ENCODE measurements at places on chromosomes 12 and 14.

DNA sequence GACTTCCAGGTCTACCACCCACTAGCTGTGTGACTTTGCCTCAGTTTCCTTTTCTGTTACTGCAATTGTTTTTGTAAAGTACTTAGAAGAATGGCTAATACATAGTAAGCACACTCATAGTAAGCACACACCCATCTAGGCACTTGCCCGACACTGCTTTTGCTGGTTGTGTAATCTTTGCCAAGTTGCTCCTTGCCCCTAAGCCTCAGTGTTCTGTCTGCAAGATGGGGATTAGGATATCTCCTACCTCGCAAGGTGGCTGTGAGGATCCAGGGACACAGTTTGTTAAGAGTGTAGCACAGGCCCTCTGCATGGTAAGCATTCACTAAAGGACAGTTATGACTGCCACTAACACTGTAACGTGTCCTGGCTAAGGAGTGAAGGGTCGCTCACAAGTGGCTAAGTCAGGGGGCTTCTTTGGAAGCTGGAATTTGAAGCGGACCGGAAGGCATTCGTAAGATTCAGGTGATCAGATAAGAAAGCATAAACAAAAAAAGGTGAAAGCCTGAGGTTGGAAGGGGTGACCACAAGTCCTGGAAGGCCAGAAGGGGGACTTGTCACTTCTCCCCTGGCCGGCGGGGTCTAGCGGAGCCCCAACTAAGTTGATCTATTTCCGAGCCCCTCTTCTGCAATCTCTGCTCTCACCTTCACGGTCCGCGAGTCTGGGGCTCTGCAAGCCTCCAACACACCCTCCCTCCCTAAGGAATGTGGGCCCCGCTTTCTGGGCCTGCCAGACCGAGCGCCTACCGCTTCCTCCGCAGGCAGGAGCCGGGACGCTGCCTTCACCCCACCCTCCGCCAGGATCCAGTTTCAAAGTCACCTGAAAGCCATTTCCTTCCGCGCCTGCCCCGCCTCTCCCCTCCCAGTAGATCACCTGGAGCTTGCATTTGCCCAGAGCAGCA is 1.5 kb upstream of the PLEKHG3 start:
- DNase-seq, result no peak

DNA sequence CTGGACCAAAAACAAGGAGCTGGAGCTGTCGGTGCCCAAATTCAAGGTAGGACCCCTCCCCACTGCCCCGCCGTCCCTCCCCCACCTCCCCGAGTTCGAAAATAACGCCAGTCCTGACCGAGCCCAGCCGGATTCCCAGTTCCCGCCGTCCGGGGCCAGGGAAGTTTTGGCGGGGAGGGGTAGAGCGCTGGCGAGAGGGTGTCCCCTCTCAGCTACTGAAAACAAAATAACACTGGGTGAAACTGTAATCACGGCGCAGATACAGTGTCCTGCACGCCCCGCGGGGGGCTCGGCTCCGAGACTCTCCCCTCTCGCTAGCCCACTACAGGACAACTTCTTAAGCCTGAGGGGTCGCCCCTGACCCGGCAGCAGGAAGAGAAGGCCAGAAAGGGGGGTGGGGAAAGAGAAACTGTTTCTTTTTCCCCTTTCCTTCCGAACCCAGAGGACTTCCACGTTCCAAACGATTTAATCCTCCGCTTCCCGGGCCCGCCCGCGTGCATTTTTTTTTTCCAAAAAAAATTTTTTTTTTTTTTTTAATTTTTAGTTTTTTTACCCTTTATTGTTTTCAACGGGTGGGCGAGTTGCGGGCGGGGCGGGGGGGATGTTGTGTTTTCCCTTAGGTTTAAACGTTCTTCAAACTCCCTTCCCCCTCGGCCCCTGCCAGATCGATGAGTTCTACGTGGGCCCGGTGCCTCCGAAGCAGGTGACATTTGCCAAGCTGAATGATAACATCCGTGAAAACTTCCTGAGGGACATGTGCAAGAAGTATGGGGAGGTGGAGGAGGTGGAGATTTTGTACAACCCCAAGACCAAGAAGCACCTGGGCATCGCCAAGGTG is 1.6 kb downstream of the SETD1B start:
- no peak for DNase-seq

DNA sequence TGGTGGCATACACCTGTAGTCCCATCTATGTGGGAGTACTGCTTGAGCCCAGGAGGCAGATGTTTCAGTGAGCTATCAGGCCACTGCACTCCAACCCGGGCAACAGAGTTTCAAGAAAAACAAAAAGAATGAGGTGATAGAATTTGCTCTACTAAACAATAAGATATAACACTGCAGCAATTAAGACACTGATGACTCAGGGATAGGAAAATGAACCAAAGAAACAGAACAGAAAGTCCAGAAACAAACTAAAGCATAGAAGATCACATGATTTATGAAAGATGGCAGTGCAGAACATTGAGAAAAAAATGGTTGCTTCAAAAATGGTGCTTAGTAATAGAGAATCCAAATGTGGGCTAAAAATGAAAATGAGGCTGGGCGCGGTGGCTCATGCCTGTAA is 65.2 kb upstream of the AP4S1 start:
- no peak for DNase-seq

DNA sequence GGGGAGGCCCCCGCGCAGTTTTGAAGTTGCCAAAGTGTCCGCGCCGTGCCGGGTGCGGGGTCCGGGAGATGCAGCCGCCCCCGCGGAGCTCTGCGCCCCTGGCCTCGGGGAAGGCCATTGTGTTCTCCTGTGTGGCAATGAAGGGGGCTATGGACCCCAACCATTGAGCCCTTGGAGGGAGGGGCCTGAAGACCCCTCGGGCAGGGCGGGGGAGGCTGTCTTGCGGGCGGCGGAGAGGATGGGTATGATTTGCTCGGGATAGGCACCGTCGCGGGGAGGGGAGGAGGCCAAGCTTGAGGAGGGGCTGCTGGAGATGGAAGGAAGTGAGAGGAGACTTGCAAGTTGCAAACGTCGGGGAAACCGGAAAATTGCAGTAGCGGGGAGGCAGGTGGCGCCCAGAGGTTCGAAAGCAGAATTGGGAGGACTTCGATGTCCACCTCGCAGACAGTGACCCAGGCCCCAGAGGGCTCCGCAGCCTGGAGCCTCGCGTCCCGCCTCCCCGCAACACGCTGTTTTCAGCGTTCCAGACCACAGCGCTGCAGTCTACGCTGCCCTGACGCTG is 25.4 kb downstream of the BCL11B start:
- DNase-seq, result no peak

DNA sequence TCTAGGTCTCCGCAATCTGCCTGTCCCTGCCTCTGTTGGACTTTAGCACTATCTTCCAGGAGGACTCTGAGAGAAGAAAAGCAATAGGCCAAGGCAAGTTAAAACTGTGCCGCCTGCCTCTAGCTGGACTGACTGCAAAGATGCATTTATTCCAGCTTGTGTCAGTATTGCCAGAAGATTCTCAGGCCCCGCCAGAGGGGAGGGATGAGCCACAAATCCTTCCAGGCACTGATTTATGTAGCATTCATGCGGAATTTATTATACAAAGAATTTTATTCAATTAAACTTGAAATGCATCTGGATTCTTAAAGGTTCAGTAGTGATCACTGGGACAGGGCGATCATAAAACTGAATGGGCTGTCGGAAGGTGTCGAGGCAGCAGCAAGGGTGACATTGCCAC is 19.8 kb downstream of the MMAB start:
- no peak for DNase-seq

GRCh38 chr14:65206448-65207096 is 104.3 kb upstream of the MAX start:
- DNase-seq, result no peak

- no peak for DNase-seq
Measured at GRCh38 chr14:23033251-23033727, 1.4 kb downstream of the PSMB5 start.

DNA sequence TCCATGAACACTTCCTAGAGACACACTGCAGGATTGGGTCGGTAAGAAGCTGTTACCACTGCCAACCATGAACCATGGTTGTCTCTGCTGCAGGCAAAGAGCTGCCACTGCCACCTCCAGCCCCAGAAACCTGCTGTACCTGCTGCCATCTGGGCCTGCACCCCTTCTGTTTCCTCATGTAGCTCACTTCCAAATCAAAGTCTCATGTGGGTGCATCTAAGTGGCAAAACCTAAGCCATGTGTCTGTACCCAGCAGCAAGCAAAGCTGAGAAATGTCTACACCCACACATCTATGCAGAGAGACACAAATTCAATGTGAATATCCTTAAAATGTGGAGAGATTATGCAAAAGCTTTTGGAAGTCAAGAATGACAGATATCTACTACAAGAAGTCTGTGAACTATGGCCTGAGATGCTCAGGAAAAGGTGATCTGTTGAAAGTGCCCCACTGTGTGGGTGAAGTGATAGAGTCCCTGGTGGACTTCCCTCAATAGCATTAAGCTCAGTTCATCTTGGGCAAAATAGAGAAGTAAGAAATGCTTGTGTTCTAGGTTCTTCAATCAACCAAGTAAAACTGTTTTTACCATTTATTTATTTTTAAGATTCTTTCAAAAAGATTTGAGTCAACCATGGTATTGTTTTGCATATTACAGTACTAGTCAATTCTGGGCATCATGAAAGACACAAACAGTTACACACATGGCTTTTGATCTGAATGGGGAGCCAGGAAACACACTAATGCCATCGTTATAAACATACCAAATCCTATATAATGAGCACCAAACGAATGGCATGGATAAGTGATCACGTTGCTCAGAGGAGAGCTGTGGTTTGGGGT is 64.4 kb downstream of the FOS start:
- no peak for DNase-seq

- peak; percentile 84 for DNase-seq
Measured at GRCh38 chr14:78605897-78606500, 435.8 kb downstream of the NRXN3 start.

DNA sequence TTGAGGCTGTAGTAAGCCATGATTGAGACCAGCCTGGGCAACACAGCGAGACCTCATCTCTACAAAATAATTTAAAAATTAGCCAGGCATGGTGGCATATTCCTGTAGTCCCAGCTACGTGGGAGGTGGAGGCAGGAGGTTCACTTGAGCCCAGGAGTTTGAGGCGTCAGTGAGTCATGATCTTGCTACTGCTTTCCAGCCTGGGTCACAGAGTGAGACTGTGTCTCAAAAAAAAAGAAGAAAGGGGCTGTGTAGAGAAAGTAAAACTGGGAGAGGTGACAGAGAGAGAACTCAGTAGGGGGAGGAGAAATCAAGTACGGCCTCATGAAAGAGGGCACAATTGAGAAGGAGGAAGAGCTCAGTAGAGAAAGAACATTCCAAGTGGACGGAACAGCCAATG is 12.4 kb downstream of the TECPR2 start:
- no peak for DNase-seq

- DNase-seq, result no peak
Measured at GRCh38 chr12:55829967-55830600, 697 bp upstream of the DNAJC14 start.

DNA sequence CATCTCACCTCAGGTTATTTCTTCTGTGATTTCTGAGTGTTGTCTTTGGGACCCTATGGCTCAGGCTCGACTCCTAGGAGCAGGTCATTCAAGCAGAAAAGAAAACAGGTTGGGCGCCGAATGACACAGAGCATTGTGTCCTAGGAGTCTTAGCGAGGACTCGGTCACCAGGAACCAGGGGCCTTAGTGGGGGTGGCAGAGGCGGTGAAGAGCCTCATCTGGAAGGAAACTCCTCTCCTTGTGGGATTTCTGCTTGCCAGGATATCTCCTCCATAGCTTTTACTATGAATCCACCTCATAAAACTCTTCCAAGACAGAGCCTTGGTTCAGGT is 630 bp downstream of the PLEKHH1 start:
- DNase-seq, result no peak

DNA sequence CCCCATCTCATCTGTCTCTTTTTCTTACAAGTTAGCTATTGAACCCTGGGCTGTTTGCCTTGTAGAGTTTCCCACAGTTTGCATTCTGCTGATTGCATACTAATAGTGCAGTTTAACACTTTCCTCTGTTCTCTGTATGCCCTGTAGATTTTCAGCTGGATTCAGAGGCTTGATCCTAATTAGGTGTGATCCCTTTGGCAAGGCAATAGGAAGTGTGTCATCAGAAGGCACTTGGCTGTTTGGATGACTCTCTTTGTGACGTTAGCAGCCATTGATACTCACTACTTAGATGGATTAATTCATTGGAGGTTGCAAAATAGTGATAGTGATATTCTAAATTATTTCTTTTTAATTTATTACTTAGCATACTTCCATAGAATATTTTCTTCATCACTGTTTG is 33.6 kb downstream of the FUT8 start:
- no peak for DNase-seq

GRCh38 chr12:30908722-30909348 is 17.7 kb upstream of the TSPAN11 start:
- DNase-seq, result peak; percentile 81

DNA sequence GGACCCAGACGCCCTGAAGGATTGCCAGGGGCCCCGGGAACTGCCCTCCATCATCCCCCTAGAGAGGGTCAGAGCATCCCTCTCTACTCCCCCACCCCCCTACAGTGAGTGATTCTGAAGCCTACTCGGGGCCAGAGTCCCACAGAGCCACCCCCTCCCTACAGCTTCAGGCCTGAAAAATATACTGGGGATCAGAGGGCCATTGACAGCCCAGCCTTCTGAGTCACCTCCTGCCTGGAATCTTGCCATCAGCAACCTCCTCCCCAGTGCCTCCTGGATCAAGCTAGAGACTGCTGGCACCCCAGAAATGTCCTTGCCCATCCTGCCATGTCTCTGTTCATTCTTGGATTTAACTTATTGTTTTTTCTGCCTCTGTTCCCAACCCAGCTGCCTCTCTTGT is 21.7 kb upstream of the MIA2 start:
- no peak for DNase-seq

DNA sequence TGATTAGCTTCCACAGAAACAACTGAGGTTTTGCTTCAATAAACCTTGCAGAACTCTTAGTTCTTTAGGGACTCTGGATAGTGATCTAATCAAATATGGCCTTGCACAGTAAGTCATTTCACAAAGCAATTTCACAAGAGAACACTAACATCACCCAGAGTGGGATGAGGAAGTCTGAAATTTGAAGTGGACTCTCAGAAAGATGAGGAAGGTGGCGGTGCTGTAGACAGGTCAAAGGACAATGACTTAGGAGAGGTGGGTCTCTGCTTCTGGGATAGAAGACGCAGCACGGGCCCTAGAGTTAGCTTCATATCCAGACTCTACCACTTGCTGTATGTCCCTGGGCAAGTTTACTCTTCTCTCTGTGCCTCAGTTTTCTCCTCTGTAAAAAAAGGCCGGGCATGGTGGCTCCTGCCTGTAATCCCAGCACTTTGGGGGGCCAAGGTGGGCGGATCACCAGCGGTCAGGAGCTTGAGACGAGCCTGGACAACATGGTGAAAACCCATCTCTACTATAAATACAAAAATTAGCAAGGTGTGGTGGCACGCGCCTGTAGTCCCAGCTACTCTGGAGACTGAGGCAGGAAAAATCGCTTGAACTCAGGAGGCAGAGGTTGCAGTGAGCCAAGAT is 18.9 kb downstream of the FOS start:
- no peak for DNase-seq

DNA sequence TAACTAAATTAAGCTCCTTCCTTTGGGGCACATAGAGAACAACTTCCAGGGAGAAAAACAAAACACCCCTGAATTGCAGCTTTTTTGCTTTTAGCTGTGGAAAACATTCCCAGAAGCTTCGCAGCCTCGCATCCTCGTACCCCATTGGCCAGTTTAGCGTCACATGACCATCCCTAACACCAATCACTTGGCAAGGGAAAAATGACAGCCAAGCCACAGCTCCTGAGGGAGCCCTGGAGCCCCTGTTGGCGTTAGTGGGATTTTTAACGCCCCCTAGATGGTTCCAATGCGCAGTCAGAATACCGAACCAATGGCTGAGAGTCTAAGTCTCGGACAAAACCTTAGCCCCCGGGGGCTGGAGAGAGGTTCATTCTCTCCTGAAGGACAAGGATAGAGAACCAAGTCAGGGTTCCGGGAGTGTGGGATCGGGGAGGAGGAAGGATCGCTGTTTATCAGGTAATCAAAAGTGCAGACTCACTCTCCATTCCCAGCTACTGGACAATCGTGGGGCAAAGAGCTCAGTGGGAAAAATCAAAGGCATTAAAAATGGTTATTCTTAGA is 135.6 kb upstream of the HIF1A start:
- DNase-seq, result no peak
